Naive thymus-derived CD4-positive, alpha-beta T cell (primary cell): ENCODE measurements at places on chromosomes 4 and X.

GRCh38 chr4:83961575-83961974, 425.7 kb downstream of the GPAT3 start:
- DNase-seq = no peak

DNA sequence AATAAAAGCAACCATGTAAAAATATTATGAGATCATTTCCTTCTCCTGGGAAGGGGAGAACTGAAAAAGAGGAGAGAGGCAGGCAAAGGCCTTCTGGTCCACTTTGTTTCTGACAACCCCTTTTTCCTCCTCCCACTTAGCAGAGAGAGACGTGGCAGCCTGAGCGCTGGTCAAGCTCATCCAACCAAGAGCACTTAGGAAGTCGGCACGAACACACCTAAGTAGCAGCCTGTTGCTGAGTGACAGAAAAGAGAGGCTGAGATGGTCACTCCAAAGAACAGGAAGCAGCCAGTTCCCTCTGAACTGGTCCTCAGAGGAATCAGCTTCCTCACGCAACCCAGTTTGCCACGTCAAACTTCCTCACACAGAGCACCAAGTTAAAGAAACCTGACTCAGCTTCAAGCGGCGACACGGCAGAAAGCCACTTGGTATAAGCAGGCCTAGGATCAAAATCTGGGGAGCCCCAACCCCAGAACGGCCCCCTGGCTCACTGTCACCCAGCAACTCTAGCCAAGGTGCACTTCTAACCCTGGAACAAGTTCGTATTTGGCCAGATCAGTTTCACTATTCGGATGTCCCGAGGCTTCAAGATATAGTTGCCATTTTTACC, 861 bp downstream of the SEC24D start:
- DNase-seq = peak; percentile 35

DNA sequence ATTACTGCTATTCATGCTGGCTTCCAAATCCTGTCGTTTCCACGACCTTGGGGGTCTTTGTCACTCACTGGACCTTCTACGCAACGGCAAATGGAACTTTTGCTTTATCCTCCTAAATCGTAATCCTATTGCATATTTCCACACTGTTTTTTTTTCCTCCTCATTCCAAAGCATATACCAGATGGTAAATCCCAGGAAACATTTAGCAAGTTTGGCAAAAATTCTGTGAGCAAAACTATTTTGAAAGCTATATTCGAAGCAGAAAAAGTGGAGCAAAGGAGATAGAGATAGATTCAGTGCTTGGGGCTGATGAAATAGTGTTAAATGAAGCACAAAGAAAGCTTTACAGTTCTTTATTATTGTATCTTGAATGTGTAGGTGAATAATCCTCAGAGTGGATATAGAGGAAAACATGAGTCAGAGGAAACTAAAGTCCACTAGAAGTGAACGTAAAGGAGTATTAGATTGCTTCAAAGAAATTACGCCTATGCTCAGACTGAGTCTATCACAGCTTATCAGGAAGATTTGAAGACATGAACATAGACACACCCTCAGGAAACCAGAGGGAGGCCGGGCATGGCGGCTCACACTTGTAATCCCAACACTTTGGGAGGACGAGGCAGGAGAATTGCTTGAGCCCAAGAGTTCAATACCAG, 50.2 kb upstream of the FAM9A start:
- no peak for DNase-seq

DNA sequence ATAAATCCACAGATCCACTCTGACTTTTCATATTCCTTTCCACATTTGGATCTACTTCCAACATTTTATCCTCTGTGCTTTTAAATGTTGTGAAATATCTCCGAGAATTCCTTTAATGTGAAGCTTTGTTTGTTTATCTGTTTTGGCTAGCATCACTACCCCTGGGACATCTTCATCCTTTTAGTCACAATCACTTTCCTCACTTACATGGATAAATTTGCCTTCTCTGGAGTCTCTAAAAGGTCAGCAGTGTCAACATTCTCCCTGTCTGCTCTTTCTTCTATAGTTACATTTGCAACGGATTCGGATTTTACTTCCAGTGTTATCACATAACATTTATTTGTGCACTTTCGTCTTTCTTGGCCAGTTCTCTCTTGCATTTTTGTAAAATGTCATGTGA, 34.2 kb upstream of the LRAT start:
- no peak for DNase-seq

DNA sequence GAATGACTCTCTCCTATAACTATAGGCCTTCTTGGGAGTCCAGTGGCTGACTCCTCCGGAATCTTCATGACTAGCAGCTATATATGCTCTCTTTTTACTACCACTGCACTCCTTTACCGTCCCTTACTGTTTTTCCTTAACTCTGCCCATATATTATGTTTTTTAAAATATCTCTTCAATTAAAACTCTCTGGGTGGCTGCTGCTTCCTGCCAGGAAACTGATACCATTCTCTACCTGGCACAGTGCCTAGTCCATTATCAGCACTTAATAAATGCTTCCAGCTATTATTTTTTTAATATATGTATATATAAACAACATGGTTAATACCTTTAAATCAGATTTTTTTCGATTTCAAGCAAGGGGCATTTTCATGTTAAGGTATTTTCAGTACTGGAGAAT, 136.6 kb upstream of the FAM47B start:
- no peak for DNase-seq

GRCh38 chrX:111411557-111411956, 435 bp downstream of the DCX start:
- DNase-seq = no peak

- DNase-seq = no peak
Observed at GRCh38 chrX:105975382-105975781, 63.1 kb downstream of the SERPINA7 start.

GRCh38 chrX:19064175-19064574, 58.1 kb downstream of the ADGRG2 start:
- DNase-seq = no peak

GRCh38 chr4:153439831-153440230, 26.3 kb upstream of the TMEM131L start:
- DNase-seq = no peak

- no peak for DNase-seq
Observed at GRCh38 chr4:103497692-103498091, 222.1 kb downstream of the TACR3 start.

GRCh38 chr4:2811830-2812611, 19.1 kb downstream of the SH3BP2 start:
- DNase-seq = no peak

GRCh38 chrX:150086371-150086770, 148.1 kb upstream of the EOLA2 start:
- DNase-seq = no peak

DNA sequence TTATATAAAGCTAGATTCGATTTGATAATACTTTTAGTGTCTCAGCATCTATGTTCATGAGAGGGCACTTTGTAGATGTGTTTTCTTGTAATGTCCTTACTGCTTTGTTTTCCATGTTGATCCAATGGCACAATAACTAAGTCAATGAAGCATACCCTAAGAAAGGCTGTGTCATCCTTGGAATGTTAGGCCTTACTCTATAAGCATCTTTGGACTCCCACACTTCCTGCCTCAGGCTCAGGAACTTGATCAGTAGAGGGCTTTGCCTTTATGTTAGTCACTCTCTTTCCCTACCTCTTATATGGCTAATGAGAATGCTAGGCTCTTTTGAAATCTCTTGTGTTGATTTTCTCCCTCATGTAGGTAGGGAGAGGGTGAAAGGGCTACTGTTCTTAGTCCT, 33.2 kb upstream of the EDA2R start:
- DNase-seq = no peak

- peak; percentile 1 for DNase-seq
Observed at GRCh38 chr4:120921456-120922380, 808 bp downstream of the PRDM5 start.

GRCh38 chr4:109703664-109704361, 568 bp upstream of the CASP6 start:
- DNase-seq = no peak

- DNase-seq = no peak
Observed at GRCh38 chr4:10164877-10165283, 48.3 kb upstream of the WDR1 start.

- DNase-seq = no peak
Observed at GRCh38 chrX:23902419-23902818, 5.3 kb downstream of the APOO start.

GRCh38 chr4:183337349-183337748, 15.1 kb upstream of the CLDN24 start:
- DNase-seq = no peak

- no peak for DNase-seq
Observed at GRCh38 chr4:5618051-5618960, 90.1 kb downstream of the EVC2 start.

GRCh38 chr4:113469023-113469390, 292.5 kb downstream of the CAMK2D start:
- no peak for DNase-seq

GRCh38 chr4:182695842-182696241, 221.3 kb downstream of the DCTD start:
- DNase-seq = no peak

DNA sequence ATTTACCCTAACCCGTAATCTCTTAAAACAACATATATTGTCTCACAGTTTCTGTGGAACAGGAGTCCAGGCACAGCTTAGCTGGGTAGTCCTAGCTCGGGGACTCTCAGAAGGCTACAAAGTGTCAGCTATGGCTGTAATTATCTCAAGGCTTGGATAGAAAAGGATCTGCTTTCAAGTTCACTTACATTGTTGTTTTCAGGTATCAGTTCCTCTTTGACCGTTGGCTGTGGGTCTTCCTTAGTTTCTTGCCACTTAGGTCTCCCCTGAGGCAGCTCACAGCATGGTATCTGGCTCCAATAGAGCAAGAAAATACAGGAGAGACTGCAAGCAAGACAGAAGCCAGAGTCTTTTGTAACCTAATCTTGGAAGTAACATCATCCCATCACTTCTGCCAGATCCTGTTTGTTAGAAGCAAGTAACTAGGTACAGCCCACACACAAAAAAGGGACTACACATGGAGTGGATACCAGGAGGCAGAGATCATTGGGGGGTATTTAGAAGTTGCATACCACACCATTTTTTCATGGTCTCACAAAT, 137.0 kb downstream of the MAGEB5 start:
- DNase-seq = no peak

- DNase-seq = no peak
Observed at GRCh38 chrX:29671421-29671820, 543.9 kb upstream of the MAGEB2 start.

- no peak for DNase-seq
Observed at GRCh38 chr4:151420250-151420807, 11.4 kb downstream of the FHIP1A start.
